ENCODE measurements at places on chromosomes 13 and 19.

- DNase-seq: peak; percentile 85
These were observed at the start of the genes GPALPP1 and NUFIP1 for GRCh38 chr13:44989071-44989889. GPALPP1 (plus strand) TSS chr13:44989538; CDS start chr13:44989655, 117 bp downstream. NUFIP1 (minus strand) TSS chr13:44989471; CDS start chr13:44989436, 35 bp downstream.

DNA sequence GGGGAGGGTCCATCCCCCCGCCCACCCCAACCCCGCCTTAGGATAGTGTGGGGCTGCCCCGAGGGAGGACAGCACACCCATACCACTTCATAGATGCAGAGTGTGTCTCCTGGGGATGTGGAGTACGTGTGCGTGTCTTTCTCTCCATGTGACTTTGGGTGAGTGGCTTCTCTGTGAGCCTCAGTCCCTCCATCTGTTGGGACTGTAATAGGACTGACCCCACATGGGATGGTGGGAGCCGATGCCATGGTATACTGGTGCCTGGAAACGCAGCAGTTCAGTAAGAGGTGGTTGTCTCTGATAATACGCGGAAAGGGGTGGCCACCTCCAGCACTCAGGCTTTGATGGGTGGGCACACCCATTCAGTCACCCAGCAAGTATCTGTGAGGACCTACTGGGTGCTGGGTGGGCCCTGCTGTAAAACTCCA is 816 bp upstream of the PRKD2 start:
- no peak for DNase-seq

DNA sequence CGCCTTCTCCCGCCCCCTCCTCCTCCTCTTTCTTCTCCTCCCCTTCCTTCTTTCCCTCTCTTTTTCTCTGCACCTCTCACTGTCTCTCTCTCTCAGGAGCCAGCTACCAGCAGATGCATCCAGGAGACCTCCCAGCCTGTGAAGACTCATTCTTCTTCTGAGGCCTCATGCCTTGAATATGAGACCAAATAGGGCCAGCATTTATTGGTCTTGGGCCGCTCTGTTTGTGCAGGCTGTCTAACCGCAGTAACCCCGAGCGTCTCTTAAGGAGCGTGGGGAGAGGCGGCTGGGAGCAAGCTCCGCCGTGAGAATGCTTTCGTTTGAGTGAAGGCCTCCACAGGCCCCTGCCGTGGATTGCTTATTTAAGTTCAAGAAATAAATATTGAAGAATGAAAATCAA is 167.0 kb downstream of the NUFIP1 start:
- DNase-seq: no peak

- no peak for DNase-seq
These were observed 64.1 kb downstream of the SLC15A1 start for GRCh38 chr13:98688373-98688772.

GRCh38 chr13:55159765-55160164 is 1981.0 kb upstream of the PRR20A start:
- DNase-seq: no peak

DNA sequence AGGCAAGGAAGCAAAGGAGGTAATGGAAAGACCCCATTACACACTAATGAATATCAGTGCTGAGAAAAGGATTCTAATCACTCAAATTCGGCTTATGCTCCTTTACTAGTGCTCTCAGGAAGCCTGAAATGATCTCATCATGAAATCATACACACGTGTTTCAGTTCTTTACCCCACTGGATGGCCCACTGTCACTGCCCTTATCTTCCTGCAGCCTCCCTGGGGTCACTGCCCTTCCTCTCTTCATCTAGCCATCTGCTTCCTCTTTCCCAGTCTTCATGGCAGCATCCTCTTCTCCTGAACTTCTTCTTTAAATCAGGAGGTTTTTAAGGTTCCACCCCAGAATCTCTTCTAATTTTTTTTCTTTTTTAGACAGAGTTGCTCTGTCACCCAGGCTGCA is 27.9 kb upstream of the EEF1AKMT1 start:
- no peak for DNase-seq

- no peak for DNase-seq
These were observed 88.0 kb downstream of the PCCA start for GRCh38 chr13:100176801-100177400.

DNA sequence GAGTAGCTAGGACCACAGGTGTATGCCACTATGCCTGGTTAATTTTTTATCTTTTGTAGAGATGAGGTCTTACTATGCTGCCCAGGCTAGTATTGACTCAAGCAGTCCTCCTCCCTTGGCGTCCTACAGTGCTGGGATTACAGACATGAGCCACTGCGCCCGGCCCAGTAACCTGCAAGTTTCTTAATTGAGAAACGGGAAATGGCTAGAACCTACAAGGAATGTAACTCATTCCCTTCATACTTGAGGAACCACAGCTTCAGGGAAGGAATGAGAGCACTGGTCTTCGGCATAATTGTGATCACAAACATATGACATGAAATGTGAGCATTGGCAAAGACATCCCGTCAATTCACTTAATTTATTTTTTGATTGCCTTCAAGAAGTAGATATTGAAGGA is 157.0 kb downstream of the KLF5 start:
- DNase-seq: no peak

DNA sequence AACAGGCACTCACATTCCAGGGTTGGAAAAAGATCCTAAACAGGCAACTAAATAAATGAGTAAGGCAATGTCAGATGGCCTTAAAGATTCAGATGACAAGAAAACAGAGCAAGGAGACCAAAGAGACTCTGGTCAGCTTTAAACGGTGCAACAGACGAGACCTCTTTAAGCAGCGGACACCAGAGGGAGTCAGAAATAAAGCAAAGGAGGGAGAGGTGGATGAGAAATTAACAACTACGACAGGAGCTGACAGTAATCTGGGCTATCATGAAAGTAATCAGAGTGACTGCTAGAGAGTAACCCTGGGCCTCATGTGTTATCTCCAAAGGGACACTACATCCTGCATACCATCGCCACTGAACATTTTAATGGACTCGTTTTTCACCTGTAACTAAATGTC is 1.1 kb downstream of the ZNF550 start:
- DNase-seq: no peak

DNA sequence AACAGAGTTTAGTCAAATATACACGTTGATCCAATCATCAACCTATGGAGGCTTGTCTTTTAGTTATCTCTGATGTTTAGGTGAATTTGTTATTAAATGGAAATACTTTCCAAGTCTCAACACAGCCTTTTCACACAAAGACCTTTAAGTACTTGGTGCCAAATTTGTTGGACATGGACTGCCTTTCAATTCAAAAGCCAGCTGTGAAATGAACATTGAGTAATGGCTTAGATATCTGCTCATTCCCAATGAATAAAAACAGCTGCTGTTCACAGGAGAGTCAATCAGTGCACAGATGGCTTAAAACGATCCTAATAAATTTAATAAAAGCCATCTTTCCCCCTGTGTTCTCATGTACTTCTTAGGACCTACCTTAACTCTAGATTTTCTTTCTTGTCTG is 19.9 kb upstream of the DHRS12 start:
- no peak for DNase-seq

DNA sequence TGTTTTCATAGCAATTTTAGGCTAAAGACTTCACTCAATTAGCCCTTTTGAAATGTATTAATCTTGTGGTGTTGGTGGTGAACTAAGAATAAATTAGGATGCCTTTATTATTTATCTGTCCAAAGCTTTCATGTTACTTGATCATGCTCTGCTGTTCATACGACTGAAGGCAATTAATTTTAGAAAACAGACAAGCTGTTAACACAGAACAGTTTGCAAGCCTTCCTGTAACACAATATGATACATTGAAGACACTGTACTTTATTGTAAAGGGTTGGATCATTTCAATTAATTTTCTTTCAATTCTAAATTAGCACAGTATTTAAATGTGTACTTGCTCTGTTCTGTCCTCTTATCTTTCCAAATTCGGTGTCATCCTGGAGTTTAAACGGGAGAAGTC is 794.3 kb upstream of the MIR17HG start:
- DNase-seq: no peak

GRCh38 chr19:32397671-32398101 is 7.9 kb upstream of the DPY19L3 start:
- no peak for DNase-seq

- DNase-seq: no peak
These were observed at the start of gene WDR88 for GRCh38 chr19:33132021-33132420. WDR88 (plus strand) TSS chr19:33132114; CDS start chr19:33132170, 56 bp downstream.

DNA sequence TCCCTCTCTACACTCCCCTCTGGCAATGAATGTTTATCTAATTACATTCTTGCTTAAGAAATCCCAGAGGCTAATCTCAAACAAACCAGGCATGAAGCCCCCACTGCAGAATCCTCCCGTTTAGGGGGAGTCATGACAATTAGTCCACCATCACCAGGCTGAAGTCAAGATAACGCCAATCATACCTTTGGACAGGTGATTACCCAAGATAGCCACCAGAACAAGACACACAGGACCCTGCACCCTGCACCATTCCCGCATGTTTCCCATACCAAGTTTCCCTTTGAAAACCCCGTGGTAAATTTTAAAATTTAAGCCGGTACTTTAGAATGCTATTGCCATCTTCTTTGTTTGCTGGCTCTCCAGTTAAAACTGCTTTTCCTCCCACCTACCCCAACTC is 64.8 kb upstream of the XPO4 start:
- no peak for DNase-seq

DNA sequence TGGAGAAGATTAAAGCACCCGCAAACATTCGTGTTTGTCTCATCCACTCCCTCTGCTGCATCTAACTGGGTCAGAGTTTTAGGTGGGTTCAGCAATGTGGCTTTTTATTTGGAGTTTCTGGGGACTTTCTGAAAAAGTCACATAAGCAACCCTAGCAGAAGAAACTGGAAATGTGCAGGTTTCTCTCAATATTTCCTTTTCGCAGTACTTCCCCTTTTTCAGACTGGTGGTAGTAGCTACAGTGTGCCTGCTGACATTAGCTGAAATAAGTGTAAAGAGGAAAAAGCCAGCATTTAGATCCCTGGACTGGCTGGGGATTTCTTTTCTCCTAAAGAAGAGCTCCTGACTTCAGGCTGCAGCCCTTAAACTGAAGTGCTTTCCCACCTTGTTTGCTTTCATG is 15.9 kb upstream of the OLFM4 start:
- DNase-seq: no peak

DNA sequence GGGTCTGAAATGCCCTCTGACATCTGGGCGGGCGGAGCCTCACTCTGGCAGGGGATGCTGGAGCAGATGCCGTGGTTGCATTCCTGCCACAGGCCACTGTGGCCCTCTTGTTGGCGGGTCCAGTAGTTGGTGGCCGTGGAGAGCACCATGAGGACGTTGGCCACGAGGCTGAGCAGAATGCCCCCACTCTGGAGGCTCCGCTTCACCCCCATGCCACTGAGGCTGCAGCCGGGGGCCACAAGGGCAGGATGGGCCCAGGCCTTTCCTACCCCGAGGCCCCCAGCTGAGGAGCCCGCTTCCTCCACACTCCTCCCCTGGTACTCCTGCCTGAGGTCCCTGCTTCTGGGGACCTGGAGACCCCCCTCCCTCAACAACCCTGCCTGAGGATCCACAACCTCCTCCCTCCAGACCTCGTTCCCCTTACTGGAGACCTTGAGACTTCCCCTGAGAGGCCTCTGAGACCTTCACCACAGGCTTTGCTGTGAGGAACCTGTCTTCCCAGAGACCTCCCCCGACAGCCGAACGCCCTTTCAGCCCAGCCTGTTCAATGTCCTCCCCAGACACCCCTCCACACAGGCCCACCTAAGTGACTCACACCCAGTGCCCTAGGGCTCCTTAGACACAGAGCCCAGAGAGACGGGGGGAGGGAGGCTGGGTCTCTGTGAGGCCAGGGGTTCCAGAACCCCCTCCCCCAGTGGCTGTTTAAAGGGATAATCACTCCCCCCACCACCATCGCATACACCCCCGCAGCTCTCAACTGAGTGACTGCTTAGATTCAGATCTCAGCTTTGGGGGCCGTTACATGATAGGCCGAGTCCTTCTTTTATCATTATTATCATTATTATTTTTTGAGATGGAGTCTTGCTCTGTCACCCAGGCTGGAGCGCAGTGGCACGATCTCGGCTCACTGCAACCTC is at the start of gene CLDND2:
TSS of gene CLDND2 (minus strand) at position 638 of the 917 bp plus-strand sequence. CDS start at position 212, 426 bp downstream.
- no peak for DNase-seq

GRCh38 chr13:99335603-99336002 is 28.4 kb upstream of the GPR183 start:
- DNase-seq: no peak

DNA sequence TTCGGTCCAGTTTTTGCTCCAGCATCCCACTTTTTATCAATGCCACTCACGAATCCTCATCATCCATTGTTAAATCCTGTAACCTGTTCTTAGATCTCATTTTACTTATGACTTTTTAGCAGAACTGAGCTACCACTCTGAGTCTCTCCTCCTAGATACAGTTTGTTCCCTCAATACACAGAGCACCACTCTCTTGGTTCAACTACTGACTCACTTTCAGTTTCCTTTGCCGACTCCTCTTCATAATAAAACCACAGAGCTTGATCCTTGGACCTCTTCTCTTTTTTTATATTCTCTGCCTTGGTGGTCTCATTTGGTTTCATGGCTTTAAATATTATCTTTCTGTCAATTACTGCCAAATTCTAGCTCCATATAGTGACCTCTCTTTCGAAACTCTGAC is 150.3 kb downstream of the SLITRK5 start:
- DNase-seq: no peak

GRCh38 chr19:6229216-6229913 is 50.4 kb downstream of the MLLT1 start:
- DNase-seq: peak; percentile 25

GRCh38 chr19:2869618-2870017 is 2.5 kb downstream of the ZNF556 start:
- DNase-seq: no peak

- no peak for DNase-seq
These were observed 1.1 kb downstream of the CCNE1 start for GRCh38 chr19:29812881-29813275.

GRCh38 chr19:36009220-36009619 is 607 bp upstream of the SYNE4 start:
- DNase-seq: no peak

DNA sequence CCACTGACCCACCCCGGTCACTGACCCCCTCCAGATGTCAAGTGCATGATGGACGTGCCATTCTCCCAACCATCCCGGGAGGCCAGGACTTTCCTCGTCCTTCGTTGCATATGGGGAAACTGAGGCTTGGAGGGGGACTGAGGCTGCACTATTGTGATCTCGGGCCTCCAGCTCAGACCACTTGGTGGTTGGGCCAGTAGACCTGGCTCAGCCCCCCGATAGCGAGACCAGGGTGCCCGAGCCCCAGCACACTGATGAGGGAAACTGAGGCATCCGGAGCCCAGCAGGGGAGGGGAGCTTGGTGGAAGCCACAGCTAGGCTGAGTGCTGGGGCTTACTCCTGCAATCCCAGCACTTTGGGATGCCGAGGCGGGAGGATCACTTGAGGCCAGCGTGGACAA is 10.4 kb downstream of the EFNA2 start:
- DNase-seq: no peak
